ENCODE measurements at places on chromosomes 2 and 18.

DNA sequence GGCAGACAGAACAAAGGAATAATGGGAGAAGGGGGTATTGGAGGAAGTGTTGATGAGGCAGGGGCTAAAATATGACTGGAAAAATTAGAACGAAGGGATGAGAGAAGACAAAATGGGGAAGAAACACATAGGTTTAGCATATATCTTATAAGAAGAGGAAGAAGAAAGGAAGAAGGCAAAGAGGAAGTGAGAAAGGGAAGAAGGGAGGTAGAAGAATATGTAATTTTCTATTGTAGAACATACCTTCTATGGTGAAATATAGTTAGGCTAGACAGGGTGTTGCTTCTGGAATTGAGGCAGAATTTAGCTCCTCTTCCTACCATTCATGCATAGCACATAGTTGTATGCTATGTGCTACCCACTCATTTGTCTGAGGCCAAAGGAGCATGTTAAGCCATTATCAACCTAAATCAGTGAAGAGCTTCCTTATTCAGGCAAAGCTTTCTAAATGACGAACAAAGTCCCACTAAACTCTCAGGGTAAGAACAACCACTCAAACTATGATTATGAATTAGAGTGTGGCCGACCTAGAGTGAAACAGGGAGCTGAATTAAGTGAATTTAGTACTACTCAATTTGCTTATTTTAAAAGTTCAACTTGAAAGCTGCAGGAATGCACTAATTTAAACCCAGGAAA lies 180.9 kb upstream of the GALNT5 start:
- DNase-seq: no peak

DNA sequence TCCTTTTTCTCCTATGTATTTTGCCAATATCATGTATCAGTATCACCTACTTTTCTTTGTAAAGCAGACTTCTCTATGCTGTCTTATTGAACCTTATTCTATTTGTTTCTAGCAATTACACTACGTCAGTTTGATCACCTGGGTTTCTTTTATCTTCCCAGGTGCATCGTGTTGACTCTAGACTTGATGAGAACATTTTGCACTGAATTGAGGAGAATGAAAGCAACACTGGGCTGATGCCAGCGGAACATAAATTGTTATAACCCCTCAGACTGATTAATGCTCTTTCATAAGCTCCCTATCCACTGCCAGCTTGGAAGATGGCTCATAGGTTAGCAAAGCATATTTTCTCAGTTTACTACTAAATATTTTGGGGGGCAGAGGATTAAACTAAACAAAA lies 140.6 kb downstream of the EPHA4 start:
- no peak for DNase-seq

GRCh38 chr2:138213084-138213483 lies 248.8 kb downstream of the HNMT start:
- DNase-seq: no peak

GRCh38 chr2:215850380-215850779 lies 163.0 kb downstream of the MREG start:
- no peak for DNase-seq

- DNase-seq: no peak
These were observed 1355.1 kb upstream of the CRIM1 start for GRCh38 chr2:35000453-35000852.

DNA sequence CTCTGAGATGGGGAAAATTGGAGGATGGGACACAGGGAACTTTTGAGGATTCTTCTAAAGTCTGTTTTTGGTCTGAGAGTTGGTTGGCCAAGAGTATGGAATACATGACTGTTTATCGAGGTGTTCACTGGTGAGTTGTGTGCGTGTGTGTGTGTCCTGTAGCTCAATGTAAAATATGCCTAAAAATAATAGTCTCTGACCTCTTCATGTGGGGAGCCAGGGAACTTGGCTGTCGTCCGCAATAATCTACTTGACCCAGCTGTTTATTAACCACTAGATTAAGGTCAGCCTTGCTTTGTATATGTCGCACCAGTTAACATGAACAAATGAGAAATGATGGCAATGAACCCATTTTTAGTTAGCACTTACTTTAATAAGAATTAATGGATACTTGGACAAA lies 177.5 kb upstream of the TPO start:
- DNase-seq: no peak

DNA sequence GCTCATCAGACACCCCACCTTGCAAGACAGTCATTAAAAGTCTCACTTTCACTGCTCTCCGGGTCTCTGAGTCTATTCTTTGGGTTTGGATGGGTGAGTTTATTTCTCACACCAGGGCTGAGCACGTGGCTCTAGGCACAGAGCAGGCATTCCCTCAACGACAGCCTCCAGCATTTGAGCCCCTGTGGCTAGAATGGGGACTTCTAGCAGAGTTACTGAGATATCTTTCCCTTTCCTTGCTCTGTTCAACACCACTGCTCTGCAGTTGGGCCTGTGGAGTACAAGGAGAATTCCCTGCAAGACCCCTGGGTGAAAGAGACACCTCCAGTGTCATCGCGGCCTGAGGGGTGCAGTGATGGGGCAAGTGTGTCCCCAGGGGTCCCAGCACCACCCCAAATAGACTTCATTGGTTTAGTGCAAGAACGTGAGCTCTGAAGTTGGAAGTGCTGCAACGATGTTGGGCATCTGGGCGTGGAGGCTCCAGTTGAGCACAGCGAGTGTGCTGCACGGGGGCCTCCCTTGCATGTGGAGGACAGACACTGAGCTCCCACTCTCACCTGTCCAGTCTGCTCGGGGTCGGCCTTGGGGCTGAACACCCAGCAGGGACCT lies 184.1 kb upstream of the HS6ST1 start:
- DNase-seq: no peak

DNA sequence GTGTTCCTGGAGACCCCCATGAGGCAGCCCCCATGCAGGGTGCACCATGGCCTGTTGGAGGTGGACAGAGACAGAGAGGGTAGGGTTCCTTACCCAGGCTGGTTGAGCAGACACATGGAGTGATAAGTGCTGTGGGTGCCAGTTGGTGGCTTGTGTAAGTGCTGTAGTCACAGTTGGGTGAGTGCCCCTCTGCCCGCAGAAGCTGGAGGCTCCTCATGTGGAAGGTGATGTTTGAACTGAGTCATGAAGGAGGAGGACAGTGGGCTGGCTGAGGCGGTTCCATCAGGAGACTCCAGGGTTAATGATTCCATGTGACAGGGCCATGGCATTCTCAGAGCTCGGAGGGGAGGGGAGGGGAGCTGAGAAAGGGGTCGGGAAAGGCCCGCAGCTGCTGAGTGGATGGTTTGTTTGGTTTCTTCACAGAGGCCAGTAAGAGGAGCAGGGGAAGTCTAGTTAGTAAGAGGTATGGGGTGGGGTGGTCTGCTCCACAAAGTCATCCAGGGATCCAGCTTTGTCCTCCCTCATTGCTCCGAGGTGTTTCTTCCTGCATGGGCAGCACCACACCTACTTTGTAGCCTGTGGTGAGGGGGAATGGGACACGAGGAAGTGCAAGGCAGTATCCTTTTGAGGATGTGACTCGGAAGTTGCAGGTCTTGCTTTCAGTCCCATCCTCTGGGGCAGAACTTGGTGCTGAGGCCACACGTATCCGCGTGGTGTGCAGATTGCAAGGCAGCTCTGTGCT lies 13.6 kb downstream of the IMPA2 start:
- no peak for DNase-seq

GRCh38 chr2:231367178-231367577 lies 28.3 kb upstream of the B3GNT7 start:
- no peak for DNase-seq

DNA sequence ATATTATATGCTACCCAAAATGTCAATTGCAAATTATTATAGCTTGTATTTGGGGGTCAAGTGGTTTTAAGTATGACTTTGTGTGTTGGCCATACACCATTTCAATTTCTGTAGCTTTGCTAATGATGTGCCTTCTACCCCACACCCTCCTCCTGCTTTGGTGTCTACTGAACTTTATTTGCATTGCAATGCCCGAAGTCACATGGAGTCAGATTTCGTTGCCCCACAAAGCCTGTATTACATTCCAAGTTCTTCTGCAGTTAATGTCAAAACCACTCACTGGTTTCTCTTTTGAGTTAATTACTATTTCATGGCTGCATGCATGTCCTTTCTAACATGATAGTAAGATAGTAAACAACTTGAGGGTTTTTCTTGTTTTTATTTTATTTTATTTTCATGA lies 528.9 kb downstream of the RIT2 start:
- DNase-seq: no peak

- DNase-seq: no peak
These were observed 97.9 kb upstream of the ATL2 start for GRCh38 chr2:38474715-38475566.

- DNase-seq: no peak
These were observed 30.1 kb downstream of the MROH2A start for GRCh38 chr2:233807966-233808935.

DNA sequence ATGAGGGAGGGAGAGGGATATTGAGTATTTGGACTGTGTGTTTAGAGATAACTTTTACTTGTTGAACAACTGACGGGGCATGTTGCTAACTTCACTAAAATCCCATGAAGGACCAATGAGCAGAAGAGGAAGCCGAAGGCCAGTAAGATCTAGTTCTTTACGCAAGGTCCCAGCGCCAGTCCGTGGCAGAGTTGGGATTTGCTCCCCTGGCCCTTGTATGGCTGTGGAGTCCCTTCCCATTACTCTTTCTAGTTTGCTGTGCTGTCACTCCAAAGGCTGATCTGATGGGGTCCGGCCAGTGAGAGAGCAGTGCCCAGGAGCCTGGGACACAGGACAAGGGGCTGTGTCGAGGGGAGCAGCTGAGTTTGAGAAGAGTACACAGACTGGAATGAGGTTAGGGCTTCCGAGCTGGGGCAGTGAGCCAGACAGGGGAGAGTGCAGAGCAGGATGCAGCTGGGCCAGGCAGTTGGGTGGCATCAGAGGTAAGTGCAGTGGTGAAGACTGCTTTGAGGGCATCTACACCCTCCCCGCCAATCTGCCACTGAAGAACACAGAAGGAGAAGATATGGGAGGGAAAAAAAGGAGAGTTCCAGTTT lies 692.9 kb upstream of the HS6ST1 start:
- DNase-seq: no peak

DNA sequence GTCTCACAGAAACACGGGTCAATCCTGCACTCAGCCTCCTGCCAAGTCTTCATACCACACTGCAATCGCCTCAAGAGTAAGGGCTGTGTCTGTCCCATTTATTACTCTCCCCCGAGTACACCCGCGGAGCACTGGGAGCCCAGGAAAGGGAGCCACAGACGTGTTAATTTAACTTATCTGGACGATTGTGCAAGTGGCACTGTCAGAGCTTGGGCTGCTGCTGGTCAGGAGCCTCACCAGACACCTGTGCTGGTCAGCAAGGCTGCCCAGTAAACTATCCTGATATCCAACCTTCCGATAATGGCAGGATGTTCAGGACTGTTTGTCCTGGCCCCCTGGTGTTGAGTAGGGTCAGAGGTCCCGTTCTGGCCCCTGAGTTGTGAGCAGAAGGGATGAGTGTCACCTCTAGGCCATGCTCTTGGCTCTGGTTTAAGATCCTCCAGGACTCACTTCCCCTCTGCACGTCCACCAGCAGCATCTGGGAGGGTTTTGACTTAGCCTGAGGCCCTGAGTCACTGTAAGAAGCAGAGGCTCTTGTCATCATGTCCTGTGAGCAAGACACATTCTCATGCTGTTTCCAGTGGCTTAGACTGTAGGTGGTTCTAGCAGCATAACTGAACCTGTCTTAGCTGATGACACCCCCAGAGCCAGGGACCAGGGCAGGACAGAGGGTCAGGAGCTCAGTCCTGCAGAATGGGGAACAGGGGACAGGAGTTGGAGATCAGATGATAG lies 82.5 kb upstream of the ARL4C start:
- DNase-seq: no peak

GRCh38 chr2:178237488-178238153 lies 43.3 kb downstream of the OSBPL6 start:
- no peak for DNase-seq

- DNase-seq: no peak
These were observed 200.3 kb upstream of the ID2 start for GRCh38 chr2:8481463-8482009.

All from GOT3 (cell line).